AG20443 (cell line): ENCODE measurements at places on chromosomes 2 and 18.

- no peak for DNase-seq
These were observed 529.7 kb upstream of the FANCL start for GRCh38 chr2:58770846-58771245.

- DNase-seq: no peak
These were observed 894 bp downstream of the SMAD7 start for GRCh38 chr18:48949606-48950535.

- peak; percentile 65 for DNase-seq
These were observed 5.3 kb downstream of the KLF11 start for GRCh38 chr2:10048501-10049171.

- no peak for DNase-seq
These were observed 25.2 kb downstream of the SOS1 start for GRCh38 chr2:39095624-39096023.

GRCh38 chr18:25503567-25504081, 151.7 kb upstream of the ZNF521 start:
- DNase-seq: peak; percentile 80

- DNase-seq: peak; percentile 79
These were observed 77.5 kb downstream of the GFPT1 start for GRCh38 chr2:69309351-69310110.

DNA sequence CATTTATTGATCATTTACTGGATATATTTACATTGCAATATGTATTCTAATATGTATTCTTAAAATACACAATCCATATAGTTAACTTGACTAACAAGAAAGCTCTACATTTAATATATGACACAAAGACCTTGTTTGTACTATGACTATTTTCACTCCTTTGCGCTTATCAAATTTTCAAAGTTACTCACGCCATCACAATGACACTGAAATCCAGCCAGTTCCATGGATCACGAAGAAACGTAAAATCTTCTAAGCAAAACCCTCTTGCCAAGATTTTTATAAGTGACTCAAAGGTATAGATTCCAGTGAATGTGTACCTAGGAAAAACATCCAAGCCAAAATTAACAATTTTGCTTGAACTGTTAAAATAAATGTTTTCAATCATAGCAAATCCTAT, 39.6 kb downstream of the SCN3A start:
- DNase-seq: no peak

DNA sequence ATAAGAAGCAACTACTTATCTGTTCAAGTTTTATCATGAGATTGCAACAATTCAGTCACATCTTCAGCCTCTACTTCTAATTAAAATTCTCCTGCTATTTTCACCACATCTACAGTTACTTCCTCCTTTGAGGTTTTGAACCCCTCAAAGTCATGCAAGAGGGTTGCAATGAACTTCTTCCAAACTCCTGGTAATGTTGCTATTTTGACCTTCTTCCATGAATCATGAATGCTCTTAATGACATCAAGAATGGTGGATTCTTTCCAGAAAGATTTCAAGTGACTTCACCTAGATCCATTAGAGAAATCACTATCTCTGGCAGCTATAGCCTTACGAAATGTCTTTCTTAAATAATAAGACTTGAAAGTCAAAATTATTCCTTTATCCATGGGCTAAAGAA, 1052.8 kb upstream of the NRXN1 start:
- no peak for DNase-seq

DNA sequence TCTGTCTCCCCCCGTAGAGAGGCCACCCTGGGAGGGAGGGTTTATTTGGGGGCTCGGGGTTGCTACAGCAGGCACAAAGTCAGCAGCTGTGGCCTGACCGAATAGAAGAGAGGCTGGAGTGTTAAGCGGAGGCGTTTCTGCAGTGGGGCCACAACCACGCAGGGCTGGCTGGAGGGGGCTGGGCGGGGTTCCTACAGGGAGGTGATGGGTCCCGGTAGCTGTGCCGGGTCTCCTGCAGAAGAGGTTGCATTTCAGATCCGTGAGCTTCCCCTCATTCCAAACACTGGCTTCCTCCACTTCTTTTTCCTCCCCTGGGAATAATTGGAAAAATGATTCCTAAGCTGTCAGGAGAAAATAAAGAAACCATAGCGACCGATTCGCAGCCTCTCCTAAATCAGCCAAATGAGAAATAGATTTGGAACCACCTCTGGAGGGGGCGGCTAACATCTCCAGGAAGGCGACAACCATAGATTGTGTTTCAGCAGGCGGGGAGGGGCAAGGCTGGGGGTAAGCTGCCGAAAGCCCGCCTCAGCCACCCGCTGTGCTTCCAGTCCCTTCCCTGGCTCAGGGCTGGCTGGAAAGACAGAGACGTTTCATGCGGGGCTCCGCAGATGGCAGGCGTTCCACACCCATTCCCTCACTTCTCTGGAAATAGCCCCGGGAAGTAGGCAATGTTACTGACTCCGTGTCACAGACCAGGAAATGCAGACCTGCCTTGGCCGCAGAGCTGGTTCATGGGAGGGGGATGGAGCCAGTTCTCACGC, 85.6 kb upstream of the TAF1B start:
- DNase-seq: peak; percentile 68

- DNase-seq: no peak
These were observed 158.5 kb downstream of the CDC42EP3 start for GRCh38 chr2:37512971-37513370.

DNA sequence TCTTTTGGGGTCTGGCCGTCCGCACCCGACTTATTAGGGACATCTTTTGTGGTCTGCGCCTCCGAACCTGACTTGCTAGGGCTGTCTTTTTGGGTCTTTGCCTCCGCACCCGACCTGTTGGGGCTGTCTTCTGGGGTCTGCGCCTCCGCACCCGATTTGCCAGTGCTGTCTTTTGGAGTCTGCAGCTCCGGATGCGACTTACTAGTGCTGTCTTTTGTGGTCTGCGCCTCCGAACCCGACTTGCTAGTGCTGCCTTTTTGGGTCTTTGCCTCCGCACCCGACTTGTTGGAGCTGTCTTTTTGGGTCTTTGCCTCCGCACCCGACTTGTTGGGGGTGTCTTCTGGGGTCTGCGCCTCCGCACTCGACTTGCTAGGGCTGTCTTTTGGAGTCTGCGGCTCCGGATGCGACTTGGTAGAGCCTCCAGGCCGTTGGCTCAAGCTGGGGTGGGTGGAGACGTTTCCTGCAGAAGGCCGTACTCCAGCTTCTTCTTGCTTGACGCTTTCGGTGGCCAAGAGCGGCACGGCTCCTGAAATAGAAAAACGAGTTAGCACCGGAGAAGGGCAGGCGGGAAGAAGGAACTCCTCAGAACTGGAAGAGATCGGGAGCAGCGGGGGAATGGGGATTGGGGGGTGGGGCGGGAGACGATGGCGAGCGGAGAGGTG, 498 bp downstream of the TGOLN2 start:
- DNase-seq: peak; percentile 57

DNA sequence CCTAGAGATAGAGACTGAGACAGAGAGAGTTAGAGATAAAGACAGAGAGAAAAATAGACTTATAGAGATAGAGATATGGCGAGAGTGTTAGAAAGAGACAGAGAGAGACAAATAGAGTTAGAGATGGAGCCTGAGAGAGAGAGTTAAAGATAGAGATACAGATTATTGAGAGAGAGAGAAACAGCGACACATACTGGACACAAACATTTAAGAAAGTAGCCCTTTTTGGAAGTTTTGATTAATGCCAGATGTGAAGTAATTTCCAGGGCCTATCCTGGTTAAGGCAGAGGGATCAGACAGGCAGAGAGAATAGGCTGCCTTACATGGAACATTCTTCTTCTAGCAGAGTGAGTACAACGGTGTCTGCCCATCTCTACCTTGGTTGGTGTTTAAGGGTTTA, 311.6 kb upstream of the CDH7 start:
- DNase-seq: no peak

- DNase-seq: no peak
These were observed 204.5 kb upstream of the REV1 start for GRCh38 chr2:99694331-99694730.

DNA sequence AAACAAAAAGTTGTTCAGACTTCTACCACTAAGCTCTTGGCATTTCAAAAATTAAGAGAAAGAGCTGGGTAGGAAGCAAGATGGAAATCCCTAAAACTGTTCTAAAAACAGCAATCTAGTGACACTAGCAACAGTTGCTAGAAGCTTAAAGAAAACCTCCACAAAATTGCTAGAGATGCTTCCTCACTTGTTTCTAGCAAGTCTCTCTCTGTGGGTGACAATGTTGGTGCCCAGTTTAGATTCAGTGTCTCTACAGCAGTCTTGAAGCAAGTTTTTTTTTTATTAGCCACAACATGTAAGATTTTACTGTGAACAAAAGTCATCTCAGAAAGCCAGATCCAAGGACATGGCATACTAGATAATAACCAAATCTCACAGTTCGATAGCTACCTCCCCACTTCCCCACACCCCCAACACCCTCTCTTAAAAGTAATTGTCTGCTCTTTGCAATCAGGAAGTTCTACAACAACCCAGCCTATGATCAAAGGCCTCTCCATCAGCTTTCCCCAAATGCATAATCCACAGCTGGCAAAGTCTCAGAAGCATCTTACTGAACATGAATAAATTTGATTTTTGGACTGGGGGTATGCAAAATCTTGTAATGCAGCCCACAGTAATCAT, 70.0 kb downstream of the ANKRD44 start:
- no peak for DNase-seq

DNA sequence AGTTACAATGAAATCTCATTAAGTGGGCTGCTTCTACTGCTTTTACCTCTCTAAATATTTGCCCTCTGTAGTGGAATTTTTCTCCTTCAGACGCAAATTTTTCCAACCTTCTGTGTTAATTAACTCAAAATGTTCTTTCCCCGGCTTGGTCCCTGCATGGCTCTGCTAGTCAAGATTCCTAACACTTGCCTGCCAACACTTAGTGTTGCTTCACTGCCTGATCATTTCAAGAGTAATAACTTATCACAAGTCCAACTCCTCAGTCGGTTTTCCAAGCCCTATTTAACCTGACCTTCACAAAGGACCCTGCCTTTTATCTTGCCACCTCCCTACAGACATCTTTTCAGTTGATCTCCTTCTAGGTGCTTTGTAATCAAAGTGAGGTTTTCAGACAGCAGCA, 142.7 kb downstream of the HRH4 start:
- DNase-seq: peak; percentile 45

GRCh38 chr2:192146069-192147015, 48.4 kb downstream of the TMEFF2 start:
- peak; percentile 44 for DNase-seq

GRCh38 chr2:131125195-131125757, 20.1 kb downstream of the PLEKHB2 start:
- DNase-seq: no peak

DNA sequence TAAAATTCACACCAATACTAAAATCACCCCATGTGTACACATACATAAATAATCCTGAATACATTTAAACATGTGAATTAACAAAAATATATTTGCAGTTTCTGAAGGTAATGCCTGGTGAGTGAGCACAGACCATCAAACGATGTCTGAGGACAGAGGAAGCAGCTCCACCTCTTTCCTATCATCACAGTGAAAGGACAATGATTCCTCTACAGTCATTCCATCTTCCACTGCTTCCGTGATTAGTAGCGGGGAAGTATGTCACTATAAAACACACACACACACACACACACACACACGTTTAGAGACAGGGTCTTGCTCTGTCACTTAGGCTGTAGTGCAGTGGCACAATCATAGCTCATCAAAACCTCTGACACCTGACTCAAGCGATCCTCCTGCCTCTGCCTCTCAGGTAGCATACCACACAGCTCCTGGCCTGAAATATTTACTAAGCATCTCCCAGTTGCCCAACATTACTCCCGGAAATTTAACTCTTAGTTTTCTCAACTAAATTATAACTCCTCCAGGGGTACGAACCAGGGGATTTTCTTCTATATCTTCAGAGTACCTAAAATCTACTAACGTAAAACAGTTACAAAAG, 12.8 kb downstream of the FAM210A start:
- DNase-seq: no peak
